ENCODE measurements at places on chromosomes 3 and 15.

DNA sequence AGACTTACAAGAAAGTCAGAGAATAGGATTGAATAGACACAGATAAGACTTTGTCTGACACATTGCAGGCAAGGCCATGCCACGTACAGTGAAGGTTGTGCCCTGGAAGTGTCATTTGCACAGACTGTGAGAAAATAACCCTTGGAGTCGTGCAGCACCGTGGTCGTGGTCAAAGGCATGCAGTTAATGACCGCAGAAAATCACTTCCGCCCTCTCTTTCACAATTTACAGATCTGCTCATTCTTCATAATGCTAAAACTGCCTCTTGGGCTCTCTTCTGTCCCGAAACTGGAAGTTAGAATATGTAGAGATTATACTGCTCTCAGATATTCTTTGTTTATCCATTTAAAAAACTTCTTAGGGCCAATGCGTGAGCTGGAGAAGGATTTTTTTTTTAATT lies 73.2 kb upstream of the CTXND1 start:
- DNase-seq: no peak

DNA sequence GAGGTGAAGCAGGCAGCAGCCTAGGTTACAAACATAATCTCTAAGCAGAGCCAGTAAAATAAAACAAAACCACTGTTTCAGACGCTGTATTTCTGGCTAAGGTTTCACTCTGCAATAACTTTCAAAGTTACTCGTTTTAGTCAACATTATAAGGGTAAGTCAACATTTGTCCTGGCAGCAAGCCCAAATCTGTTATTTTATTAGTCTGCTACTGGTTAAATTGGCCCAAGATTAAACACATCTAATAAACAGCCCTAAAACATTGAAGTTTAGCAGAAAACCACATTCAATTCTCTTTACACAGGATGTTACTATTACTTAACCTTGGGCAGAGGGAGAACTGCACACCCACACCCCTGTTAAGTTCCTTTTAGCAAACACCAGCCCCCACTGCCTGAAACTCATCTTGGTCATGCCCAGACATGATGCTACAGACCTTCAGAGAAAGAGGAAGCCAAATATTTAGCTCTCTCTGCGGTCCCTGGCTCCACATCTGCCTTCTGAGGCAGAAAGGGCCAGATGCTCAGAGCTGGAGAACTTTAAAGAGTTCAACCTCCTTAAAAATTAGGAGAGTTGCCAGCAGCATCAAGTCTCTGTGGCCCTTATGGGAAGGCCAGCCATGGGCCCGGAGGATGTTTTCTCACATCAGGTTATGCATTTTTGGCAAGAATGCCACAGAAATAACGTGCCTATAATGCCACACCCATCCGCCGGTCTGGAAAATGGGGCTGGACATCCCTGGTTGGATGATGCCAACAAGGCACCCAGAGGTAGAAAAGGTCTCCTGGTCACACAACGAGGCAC lies 17.9 kb downstream of the ARHGEF3 start:
- DNase-seq: peak; percentile 65

GRCh38 chr3:152385761-152386160 lies 117.0 kb downstream of the MBNL1 start:
- no peak for DNase-seq

DNA sequence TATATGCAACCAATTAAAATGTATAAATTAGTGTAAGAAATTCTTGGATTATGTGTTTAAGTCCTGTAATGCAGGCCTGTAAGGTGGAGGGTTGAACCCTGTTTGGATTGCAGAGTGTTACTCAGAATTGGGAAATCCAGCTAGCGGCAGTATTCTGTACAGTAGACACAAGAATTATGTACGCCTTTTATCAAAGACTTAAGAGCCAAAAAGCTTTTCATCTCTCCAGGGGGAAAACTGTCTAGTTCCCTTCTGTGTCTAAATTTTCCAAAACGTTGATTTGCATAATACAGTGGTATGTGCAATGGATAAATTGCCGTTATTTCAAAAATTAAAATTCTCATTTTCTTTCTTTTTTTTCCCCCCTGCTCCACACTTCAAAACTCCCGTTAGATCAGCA lies 65.4 kb upstream of the ACAD9 start:
- DNase-seq: no peak

GRCh38 chr3:120753810-120754209 lies 11.3 kb downstream of the GTF2E1 start:
- no peak for DNase-seq

GRCh38 chr15:37053166-37053565 lies 47.2 kb downstream of the MEIS2 start:
- DNase-seq: no peak

- no peak for DNase-seq
Observed at GRCh38 chr15:81061490-81062253, 60.9 kb downstream of the TLNRD1 start.

GRCh38 chr15:23570486-23570885 lies 5.0 kb downstream of the MKRN3 start:
- DNase-seq: no peak

DNA sequence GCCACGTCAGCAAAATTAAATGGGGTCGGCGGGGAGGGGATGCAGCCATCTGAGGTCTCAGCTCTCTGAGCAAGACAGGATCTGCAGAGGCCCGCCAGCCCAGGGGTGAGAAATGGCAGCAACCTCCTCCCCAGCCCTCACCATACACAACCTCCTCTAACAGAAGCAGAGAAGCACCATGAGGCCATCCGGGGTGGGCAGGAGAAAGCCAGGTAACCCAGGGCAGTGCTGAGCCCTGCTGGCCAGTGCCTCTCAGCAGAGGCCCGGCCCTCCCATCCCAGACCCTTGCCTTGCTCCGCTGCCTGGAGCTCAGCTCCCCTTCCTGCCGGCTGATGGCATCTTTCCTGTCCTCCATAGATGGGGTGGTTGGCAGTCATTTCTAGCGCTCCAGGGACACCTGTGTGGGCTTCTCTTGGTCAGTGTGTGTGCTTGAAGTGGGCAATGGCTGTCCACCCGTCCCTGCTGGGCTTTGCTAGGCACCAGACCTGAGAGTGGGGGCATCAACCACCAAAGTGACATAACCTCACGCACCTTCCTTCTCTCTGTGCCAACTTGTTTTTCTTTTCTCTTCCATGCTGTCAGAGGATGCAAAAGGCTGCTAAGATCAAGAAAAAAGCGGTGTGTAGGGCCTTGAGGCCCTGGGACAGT lies 175.8 kb downstream of the NSMCE3 start:
- no peak for DNase-seq

All from stimulated activated CD4-positive, alpha-beta T cell treated with anti-CD3 and anti-CD28 coated beads, Interleukin-2, amount 100 ng/mL, for 24 hours (primary cell).